Adipocyte (in vitro differentiated cells): ENCODE measurements at places on chromosomes 16 and 17.
A peak's percentile ranks its signal among the peaks of the same experiment; 100 is the strongest.

- DNase-seq, result no peak
These were observed 4.2 kb upstream of the CMTM2 start for GRCh38 chr16:66575060-66575459.

DNA sequence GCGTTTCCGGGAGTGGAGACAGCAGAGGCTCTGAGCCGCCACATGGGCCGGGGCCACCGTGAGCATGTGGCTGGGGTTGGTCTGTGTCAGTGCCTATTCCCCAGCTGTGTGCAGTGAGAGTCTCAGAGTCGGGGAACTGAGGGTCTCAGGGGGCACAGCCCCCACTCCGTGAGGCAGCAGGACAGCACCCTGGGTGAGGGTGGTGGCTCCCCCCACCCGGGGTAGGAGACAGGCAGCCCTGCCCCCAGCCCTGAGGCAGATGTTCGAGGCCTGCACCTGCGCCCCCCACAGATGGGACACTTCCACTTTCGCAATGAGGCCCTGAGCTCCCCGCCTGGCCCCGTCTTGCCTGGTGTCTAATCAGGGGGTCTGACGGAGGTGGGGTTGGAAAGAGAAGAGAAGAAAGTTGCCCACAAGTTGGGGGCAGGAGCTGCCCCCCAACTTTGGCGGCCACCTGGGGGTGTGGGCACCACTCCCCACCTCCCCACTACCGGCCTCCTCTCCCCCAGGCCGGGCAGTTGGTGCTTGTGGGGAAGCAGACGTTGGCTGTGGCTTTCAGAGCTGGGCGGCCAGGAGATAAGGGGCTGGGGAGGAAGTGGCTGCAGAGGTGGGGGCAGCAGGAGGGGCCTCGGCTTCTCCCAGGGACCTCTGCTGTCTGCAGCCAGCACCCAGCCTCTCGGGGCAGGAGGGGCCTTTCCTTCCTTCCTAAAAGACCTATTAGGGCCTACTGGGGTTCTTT lies 1.8 kb upstream of the CBFA2T3 start:
- no peak for DNase-seq

- DNase-seq, result no peak
These were observed 112.4 kb upstream of the IRX3 start for GRCh38 chr16:54398986-54399385.

GRCh38 chr17:75504347-75505151 lies 10.8 kb downstream of the CASKIN2 start:
- peak; percentile 27 for DNase-seq

- DNase-seq, result no peak
These were observed 14.1 kb upstream of the NUDT16L1 start for GRCh38 chr16:4679156-4679849.

- no peak for DNase-seq
These were observed 416.8 kb upstream of the CCL2 start for GRCh38 chr17:33838281-33838680.
